ENCODE measurements at places on chromosomes 3 and 15. TPM values are rescaled to one million over a fixed set of nuclear protein-coding genes. Genes with fewer than 3 reads are reported as not detected.

GRCh38 chr3:10480871-10481378, 24.5 kb downstream of the ATP2B2 start:
- no peak for DNase-seq

- DNase-seq, result no peak
Measured at GRCh38 chr15:85312929-85313331, 67.5 kb upstream of the AKAP13 start.

The GPR171 gene
- total RNA-seq, result not detected

DNA sequence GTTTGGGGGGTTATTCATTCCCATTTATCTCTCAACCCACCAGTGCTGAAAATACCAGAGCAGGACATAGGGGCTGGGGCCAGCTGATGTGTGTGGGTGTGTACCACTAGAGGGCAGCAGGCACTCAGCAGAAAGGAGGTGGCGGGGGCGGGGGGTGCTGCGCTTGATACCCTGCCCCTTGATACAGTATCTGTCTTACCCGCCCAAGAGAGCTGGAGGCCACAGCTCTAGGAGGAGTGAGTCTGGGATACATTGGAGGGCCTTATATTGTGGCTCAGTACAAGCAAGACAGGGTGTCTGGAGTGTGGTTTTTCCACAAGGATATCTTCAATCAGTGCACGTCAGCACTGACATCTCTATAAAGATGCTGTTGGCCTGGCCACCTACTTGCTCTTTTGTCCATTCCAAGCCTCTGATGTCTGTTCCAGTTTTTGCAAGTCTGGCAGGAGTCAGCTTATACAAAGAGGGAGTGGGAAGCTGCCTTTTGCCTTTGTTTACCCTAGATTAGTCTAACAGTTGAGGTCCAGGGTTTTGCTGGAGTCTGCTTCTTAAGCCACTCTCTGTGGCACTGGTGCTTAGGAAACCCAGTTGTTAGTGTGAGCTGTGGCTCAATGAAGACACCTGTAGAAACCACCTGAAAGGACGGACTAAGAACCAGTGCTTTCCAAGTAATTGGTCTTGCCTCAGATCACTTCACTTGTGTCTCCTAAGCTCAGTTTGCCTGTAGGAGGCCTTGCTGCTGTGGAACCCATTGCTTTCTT, 1.5 kb upstream of the RBM15B start:
- DNase-seq, result no peak

DNA sequence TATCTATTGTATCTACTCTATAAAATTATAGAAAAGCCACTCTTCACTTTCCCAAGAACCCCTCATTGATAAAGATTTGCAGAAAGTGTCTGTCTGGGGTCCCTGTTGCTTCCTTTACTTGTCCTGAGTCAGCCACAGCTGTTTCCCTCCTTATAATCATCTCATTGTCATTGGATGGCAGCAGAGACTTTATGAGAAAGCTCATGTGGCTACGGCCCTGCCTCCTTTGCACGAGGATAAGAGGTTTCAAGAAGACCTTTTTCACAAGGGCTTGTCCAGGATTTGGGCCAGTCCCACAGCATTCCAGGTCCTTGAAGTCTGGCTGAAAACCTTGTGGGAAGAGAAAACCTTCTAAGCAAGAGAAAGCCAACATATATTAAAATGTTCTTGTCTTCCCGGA, 41.9 kb upstream of the THBS1 start:
- DNase-seq, result no peak

The SPATA16 gene
- not detected for total RNA-seq

The RIOX2 gene
- 21.5 TPM for total RNA-seq

The TICRR gene
- total RNA-seq, result 1.7 TPM

The SELENOS gene
- total RNA-seq, result 109 TPM

The TMEM108 gene
- 2.1 TPM for total RNA-seq

DNA sequence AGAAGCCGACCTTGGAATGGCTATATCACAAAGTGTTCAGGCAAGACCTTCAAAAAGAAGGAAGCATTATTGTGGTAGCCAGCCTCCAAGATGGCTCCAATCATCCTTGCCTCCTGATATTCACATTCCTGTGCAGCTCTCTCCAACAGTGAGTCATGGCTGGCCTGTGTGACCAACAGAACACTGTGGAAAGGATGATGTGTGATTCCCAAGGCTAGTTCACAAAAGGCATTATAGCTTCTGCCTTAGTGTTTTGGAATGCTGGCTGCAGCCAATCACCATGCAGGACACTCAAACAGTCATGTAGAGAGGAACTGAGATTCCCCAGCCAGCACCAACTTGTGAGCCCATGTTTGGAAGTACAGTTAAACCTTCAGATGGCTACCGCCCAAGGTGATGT, 102.6 kb downstream of the EFL1 start:
- peak; percentile 77 for DNase-seq

DNA sequence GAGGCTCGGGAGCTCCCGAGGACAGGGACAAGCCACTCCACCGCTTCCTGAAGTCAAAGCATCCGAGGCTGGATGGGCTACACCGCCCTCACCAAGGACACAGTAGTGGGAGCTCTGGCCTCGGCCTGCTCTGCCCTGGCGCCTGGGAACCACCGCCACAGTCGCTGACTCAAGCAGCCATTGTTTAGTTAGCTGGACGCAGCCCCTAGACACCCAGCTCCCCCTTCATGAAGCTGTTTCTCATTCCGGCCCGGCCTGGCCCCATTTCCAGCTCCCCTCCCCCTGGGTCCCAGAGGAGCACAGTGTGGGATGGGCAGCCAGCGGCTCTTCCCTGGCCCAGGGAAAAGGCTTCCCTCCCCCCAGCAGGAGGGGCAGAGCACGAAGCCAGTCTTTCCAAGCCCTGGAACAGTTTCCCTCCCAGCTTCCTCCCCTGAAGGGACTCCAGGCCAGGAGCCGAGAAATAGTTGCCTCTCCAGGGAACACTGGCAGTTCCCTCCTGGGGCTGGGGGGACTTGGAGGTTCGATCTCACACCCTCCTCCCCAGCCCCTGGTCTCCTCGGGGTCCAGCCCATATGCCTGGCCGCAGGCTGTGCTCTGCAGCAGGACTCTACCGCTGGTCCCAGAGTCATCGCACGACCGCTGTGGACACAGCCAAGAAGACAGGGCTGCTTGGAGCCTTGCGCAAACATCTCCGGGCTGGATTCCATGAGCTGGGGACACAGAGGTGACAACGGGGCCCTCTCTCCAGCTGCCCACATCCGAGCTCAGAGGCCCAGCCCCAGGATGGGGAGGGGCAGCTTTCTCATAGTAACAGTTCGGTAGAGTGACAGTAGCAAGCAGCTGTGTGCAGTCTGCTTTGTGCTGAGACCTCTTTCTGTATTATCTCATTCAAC, 10.0 kb downstream of the PLXND1 start:
- DNase-seq, result peak; percentile 61

- DNase-seq, result no peak
Measured at GRCh38 chr15:93162560-93162959, 73.5 kb upstream of the RGMA start.

The ITPKA gene
- 115 TPM for total RNA-seq

DNA sequence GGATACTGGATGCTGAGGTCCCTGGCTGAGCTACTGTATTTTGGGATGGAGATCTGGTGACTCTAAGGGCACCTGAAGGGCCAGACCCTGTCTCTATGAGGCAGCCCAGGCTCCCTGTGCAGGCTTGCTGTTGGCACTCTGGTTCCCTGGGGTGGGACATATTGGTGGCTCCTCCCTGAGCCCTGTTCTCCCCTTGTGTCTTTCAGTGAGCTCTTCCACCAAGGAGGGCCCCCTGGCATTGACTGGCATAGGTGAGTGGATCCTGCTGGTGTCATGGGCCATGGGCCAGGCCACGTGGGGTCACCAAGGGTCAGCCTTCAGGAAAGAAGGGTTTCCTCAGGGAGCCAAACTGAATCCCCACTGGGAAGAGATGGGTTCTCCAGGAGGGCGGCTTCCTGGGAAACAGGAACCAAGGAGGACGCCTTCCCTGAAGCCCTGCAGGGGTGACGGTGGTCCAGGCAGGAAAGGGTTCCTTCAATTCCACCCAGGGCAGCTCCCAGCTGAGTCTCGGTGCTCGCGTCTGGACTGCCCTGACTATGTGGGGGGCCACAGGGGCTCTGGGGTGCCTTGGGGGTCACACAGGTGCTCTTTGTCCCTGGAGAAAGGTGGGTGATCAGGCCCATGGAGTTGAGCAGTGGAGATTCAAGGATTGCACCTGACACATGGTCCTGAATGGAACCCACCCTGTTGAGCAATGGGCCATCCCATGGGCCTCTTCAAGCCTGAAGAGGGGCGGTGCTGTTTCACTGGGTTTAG, 220.4 kb downstream of the SNRPN start:
- DNase-seq, result no peak

The CDHR4 gene
- total RNA-seq, result not detected

DNA sequence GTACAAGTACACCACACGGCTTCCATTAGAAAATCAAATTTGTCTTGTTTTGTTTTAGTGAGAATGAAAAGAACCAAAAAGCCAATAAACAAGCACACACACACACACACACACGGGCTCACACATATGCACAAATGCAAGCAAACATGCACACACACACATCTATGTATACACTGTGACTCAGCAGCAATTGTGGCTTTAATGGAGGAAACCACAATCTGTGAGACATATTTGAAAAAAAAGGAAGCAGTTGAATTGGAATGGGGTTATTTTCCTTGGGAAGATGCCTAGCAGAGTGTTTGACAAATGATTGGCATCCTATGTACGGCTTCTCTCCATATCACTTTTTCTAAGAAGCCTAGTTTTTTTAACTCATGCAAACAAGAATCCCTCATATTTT, 201.1 kb upstream of the ARRDC4 start:
- no peak for DNase-seq

The ZNF717 gene
- 11.0 TPM for total RNA-seq

- DNase-seq, result no peak
Measured at GRCh38 chr3:169669816-169670215, 6.3 kb upstream of the MECOM start.

- no peak for DNase-seq
Measured at GRCh38 chr3:191065181-191065805, 133.7 kb upstream of the OSTN start.

The KBTBD13 gene
- total RNA-seq, result not detected

DNA sequence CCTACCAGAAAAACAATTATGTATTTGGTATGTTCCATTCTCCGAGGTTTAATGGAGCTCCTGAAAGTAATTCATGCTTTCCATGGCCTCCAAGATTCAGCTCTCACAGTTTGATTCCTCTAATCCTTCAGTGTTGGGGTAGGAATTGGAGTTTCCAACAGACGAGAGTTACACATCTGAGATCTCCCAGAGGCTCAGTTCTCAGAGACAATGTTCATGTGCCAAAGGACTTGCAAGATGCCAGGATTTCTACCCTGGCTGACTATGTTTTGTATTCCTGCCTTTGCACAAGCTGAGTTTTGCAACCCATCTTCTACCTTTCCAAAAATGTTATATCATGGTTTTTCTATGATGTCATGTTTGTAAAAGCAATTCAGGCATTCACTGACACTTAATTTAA, 322.9 kb downstream of the ERC2 start:
- no peak for DNase-seq

The OR4F6 gene
- total RNA-seq, result not detected

The CASR gene
- total RNA-seq, result 0.04 TPM

DNA sequence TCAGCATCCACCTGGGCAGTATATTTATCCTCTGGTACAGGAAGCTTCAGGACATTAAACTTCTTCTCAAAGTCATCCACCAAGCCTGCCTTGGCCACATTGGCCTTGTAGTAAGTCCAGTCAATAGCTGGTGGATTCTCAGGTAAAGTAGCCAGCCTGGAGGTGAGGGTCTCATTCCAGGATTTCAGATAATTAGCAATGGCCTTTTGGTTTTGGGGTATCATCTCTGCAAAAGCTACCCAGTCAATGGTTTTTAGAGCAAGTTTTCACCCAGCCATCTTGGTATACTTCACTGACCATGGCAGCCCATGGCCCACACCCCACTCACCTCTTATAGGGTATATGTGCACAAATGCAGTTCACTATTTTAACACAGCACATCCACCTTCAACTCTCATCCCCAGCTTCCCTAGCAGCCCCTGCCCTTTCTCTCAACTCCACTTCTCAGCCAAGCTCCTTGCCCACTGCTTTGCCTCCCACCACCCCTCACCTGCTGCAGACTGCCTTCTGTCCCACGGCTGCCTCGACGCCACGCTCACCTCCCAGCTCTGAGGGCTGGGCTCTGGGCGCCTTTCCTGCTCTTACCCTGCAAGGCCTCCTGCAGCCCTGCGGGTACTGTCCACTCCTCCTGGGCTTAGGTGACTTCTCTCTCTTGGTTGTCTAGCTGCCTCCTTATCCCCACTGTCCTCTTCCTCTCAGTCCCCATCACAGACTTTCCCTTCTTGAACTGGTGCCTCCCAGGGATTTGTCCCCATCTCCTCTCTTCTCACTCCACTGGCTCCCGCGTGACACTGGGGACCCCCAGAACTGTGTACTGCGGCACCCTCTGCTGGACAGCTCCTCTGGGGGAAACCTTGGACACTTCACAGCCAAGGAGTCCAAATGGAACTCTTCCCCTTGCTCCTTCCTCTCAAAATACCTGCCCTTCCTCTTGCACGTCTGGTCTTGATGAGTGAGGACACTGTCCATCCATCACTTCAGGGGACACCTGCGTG, 1.7 kb upstream of the TGM5 start:
- no peak for DNase-seq

DNA sequence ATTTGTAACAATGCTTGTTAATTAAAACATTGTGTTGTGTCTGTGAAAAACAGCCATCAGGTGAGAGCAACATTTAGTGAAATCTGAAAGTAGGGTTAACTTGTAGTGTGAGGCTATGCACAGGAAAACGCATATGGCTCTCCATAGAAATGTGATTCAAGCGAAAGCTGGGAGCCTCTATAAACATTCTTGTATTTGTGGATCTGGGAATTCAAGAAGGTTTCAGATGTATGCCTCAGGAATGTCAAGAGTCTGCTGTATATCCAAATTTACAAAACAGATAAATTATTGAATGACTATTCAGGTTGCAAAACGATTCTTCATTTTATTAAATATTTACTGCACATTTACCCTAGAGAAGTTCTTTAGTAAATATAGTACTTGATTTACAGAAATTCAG, 166.0 kb downstream of the THSD4 start:
- no peak for DNase-seq

The MB21D2 gene
- total RNA-seq, result 18.9 TPM

The EFCC1 gene
- 0.14 TPM for total RNA-seq

- peak; percentile 12 for DNase-seq
Measured at GRCh38 chr3:64972793-64973192, 285.0 kb upstream of the ADAMTS9 start.

- no peak for DNase-seq
Measured at GRCh38 chr3:175118382-175118941, 259.3 kb downstream of the NAALADL2 start.

DNA sequence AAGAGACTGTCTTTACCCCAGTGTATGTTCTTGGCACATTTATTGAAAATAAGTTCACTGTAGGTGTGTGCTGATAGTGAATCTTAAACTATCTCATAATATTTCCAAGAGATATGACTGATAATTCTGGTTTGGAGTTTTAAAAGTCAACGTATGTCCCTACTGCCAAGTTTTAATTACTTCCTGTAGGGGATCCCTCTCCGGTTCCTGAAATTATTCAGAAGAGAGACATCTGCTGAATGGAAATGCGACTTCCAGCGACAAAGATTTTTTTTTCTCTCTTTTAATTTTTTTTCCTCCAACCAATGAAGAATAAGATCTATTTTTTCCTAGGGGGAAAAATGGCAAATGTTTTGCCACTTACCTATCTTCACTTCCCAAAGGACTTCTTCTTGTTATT, 498.9 kb upstream of the TGFBR2 start:
- no peak for DNase-seq

The FBXO40 gene
- total RNA-seq, result under 0.01 TPM

GRCh38 chr3:42525212-42525611, 22.8 kb downstream of the VIPR1 start:
- DNase-seq, result no peak

Data from kidney epithelial cell (primary cell).